Pons (tissue), 1 donor: ENCODE measurements at places on chromosomes 2 and 18.

GRCh38 chr2:172856606-172857005 lies 121.0 kb downstream of the RAPGEF4 start:
- no peak for DNase-seq

GRCh38 chr2:203550266-203550665 lies 15.2 kb upstream of the RAPH1 start:
- DNase-seq = no peak

GRCh38 chr2:165905269-165905668 lies 48.3 kb downstream of the TTC21B start:
- no peak for DNase-seq

- DNase-seq = no peak
Measured at GRCh38 chr2:237341872-237342271, 72.1 kb downstream of the COL6A3 start.

DNA sequence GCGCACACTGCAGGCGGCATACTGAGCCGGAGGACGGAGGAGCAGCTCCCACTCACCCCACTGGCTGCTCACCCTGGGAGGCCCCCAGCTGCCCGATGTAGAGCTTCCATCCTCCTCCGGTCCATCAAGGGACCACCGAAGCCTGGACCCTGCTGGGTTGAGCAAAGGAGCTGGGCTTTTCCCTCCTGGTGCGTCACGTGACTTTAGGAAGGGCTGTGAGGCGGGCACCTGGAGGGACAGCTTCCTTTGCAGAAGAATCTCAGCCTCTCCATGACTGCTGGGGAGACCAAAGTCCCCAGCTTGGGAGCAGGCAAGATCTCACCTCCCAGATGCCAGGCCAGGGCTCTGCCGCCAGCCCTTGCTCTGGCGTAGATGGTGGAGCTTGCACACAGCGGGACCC lies 102.7 kb downstream of the TWIST2 start:
- DNase-seq = no peak

GRCh38 chr2:121309801-121310200 lies 24.8 kb upstream of the TFCP2L1 start:
- DNase-seq = no peak

GRCh38 chr2:19073522-19073921 lies 284.9 kb downstream of the OSR1 start:
- DNase-seq = no peak

DNA sequence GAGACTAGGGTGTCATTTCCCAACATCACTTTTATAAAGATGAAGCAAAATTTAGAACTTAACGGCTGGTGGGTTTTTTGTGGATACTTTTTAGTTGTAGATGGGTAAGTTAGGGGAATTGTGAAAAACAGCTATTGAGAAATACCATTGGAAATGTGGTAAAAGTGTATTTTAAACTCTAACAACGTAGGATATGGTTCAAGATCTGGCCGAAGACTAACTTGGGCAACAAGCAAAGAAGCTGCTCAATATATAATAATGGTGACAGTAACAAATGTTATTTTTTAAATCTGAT lies 1.6 kb downstream of the DNAH7 start:
- DNase-seq = no peak

- DNase-seq = no peak
Measured at GRCh38 chr2:210681491-210681890, 125.1 kb downstream of the CPS1 start.

GRCh38 chr2:204483608-204484081 lies 61.6 kb upstream of the PARD3B start:
- DNase-seq = no peak

DNA sequence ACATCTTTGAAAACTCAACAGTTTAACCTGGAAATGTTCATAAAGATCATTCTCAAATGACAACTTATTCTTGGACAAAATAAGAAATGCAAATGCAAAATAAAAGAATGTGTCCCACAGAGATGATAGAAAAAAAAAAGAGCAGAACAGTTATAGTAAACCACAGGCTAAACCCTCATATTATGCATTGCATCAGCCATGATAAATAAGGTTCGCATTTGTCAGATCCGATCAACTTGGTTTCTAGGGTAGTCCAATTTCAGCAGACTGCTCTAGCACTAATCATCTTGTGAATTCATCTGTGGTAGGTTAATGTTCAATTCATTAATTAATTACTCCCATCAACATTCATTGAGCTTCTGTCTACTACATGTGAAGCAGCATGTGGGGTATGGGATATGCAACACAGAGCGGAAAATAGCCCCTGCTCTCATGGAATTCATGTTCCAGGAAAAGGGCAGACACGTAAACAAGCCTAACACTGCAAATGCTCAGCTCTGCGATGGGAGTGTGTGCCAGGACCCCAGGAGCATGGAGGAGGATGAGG lies 316.2 kb upstream of the REV1 start:
- no peak for DNase-seq

DNA sequence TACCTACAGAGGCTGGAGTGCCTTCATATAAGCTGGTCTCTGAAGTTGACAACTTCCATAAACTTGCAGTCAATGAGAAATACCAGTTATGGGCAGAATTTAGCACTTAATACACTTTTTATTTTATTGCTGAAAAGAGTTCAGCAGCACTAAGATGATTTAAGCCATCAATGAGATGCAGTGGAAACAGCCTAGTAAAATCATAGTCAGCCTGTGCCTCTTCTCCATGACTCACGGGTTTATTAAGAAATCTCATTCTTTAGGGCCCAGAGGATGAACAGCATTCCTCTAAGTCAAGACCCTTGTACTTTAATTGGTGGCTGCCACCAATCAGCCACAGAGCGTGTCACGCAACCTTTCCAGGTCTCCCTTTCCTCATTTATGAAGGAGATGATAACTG lies 1357.9 kb upstream of the CELF4 start:
- DNase-seq = no peak

GRCh38 chr2:197596766-197597165 lies 78.6 kb downstream of the RFTN2 start:
- DNase-seq = peak; percentile 65

- no peak for DNase-seq
Measured at GRCh38 chr2:45117383-45117782, 108.1 kb upstream of the SIX2 start.

DNA sequence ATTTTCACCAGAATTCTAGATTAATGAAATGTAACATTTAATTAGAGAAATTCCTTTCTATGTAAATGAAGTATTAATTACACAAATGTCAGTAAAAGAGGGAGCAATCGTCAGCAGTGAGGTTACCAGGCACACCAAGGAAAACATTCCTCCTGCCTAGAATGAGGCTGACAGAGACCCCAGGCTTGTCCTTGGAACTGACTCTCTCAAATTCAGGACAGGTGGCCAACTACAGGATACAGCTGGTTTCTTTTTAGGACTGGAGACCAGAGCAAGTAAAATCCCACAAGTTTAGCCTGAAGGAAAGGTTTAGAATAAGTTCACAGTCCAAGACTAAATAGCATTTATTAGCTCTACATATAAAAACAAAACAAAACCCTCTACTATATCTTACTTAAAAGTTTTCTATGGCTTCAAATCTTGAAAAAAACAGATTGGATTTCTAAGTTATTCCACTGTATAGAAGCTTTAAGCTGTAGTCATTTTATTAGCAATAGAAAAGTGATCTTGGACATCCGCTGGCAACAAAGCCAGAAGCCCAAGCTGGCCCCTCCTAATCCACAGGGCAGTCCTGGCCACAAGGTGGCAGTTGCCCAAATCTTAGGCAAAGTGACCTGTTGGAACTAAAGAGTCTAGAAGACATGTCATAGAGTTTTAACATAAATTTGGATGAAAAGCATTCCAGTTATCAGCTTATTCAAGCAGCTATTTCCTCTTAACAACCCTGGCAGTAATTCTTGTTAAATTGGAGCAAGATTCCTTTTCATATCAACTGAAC lies 81.0 kb downstream of the SP3 start:
- DNase-seq = peak; percentile 40

DNA sequence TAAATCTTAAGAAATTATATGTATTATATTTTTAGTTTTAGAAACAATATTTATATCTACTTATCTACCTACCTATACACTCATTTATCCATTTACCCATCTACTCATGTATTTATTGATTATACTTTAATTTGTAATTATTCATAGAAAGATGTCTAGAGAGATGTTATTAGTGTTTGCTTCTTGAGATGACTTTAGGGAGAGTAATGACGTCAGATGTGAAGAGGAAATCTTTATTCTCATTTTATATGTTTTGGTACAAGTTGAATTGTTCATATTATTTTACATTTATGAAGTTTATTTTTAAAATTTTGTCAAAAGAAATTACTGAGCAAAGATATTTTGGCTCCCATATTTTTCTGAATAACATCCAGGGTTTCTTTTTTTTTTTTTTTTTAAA lies 271.3 kb upstream of the SLC8A1 start:
- DNase-seq = no peak

DNA sequence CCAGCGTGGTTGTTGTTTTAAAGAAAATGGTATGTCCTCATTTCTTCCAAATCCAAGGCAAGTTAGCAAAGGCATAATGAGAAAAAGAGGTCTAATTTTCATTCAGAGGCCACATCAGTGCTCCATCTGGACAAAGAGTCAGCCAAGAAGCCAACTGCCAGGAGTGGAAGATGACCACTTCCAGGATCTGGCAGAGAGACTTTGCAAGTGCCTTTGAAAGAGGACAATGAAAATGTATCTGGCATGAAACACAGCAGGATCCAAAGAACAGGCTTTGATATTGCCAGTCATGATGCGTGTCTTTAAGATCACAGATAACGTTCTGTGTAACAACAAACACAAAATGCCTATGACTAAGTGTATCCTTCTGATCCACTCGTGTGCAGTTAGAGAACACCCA lies 82.8 kb downstream of the AFF3 start:
- DNase-seq = no peak

DNA sequence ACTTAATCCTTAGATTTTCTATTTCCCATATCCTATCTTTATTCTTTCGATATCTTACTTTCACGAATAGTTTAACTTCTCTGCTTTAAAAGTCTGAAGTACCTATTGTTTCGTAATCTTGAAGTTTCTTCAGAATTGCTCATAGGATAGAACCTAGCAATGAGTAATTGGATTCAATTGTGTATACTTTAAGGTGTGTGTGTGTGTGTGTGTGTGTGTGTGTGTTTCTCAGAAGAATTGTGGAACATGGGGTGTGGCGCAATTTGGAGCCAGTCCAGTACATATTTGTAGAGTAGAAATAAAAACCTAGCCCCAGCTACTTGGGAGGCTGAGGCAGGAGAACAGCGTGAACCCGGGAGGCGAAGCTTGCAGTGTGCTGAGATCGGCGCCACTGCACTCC lies 897.6 kb downstream of the BCL11A start:
- no peak for DNase-seq

- DNase-seq = no peak
Measured at GRCh38 chr2:118202707-118203303, 114.5 kb downstream of the INSIG2 start.

DNA sequence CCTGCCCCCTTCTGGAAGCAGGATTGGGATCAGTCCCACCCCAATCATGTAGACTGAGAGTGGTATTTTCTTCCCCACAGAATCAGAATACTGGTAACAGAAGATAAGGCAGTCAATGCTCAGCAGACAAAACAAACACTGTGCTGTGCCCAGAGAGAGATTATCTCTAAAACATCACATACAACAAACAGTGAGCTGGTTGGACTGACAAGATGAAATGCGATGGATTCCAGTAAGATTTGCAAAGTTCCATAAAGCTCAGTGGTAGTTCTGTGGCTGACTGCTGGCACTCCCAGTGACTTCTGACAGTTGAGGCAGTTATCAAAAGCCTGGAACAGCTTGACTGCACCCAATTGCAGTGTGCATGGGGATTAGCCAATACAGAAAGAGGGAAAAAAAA lies 311.5 kb upstream of the MGAT5 start:
- DNase-seq = no peak

DNA sequence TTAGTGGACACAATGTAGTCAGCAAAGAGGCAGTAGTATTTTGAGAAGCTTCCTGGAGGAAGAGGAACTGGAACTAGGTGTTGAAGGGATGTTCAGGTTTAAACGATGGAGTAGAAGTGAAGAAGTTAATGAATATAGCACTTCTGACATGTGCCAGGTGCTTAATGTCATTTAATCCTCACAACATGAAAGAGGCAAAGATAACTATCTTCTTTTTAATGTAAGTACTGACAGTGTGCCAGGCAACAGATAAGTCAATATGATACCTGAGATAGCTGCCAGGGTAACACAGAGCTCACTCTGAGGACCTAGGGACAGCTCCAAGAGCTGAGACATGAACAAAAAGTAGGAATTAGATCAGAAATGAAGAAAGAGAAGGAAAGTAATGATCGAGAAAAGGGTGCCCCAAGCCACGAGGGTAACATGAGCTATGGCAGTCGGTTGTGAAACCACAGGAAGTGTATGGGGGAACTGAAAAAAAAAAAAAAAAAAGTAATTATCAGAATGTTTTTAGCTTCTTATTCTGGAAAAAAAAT lies 140.7 kb downstream of the RNF144A start:
- DNase-seq = peak; percentile 22

DNA sequence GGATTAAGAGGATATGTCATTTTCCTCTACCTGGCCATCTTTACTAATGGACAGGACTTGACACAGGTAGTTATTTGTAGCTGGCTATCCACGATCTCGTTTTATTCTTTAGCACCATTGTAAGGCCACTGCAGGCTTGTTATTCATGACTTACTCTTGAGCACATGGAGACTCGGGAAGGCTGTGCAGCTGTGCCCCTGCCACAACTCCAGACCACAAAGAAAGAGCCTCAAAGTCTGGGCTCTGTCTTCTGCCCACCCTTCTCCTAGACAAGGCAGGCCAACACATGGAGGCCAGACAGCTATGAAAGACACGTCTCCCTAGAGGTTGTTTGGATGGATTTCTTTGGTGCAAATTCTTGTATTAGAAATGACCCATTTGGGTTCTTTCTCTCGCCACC lies 133.8 kb downstream of the NAPG start:
- DNase-seq = no peak

GRCh38 chr18:51498085-51498855 lies 300.8 kb upstream of the MEX3C start:
- no peak for DNase-seq

DNA sequence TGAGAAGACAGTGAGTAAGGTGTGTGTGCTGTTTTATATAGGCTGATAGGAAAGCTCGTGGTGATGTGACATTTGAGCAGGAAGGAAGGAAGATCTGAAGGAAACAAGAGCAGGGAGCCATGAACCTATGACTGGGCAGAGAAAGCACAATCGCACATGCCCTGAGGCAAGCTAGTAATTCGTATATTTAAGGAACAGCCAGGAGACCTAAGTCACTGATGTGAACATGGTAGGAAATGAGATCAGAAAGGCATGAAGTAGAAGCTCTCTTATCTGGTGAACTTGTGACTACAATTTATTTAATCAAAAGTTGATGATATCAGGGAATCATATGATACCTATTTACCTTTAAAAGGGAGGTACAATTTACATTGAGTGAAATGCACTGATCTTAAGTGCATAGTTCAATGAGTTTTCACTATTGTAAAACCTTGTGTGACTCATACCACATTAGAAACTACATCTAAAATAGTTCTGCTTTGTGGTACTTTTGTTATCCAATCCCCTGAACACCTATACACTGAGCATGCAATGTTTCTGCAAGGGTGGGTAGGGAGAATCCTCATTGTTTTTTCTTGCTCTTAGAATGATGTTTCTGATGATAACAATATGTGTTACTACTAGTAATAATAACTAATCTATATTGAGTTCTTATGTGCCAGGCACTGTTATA lies 67.5 kb downstream of the GALNT13 start:
- no peak for DNase-seq

GRCh38 chr2:149528983-149529382 lies 58.6 kb downstream of the MMADHC start:
- no peak for DNase-seq

- DNase-seq = no peak
Measured at GRCh38 chr2:229090225-229090624, 180.9 kb downstream of the PID1 start.

- no peak for DNase-seq
Measured at GRCh38 chr2:173467751-173468150, 113.1 kb downstream of the CDCA7 start.

GRCh38 chr18:8416212-8417019 lies 192.8 kb upstream of the RAB12 start:
- DNase-seq = no peak
